ENCODE measurements at places on chromosomes 3 and 15.

DNA sequence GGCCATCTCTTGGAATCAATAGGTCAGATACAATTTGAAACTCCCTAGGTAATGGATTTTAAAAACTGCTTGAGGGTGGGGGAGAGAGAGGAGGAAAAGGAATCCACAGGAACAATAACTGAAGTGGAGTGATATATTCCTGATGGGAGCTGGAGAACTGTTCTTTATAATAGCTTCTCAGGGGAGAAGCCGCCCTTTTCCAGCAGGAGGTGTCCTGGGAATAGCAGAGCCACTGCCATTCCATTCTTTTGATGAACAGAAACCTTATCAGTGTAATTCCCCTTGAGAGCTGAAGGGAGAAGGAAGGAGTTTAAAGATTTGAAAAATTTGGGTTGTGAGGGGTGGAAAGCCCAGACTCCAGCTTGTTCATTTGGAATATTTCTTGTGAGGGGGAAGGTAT is 504.9 kb upstream of the DPH6 start:
- no peak for DNase-seq

DNA sequence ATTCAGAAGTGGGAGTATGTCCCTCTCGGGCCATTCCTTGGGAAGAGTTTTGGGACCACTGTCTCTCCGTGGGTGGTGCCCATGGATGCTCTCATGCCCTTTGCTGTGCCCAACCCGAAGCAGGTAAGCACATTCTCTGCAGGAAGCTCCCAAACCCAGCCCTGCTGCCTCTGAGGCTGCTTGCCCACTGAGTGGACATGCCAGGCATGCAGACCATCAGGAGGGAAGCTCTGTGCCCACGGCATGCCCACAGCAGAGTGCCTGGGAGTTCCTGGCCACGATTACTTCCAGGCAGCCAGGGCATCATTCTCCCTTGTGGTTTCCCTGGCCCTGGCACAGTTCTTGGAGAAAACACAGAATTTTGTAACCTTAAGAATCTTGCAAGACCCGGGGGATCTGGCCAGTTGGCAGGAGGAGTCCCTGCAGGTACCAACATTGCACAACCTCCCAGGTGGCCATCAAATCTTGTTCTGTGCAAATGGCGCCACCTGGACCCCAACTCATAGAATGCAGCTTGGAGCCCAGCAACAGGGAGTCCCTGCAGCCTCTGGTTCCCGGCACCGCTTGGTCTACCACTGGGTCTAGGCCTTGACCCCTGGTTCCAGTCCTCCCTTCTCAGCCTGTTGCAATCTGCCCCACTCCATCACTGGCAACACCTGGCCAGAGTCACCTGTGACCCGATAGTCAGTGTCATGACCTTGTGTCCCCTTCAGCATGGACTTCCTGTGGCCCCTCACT is 20.4 kb downstream of the FAH start:
- peak; percentile 34 for DNase-seq

- peak; percentile 59 for DNase-seq
These were observed 72.6 kb downstream of the MYO1E start for GRCh38 chr15:59299929-59300617.

GRCh38 chr15:62901087-62901486 is 141.5 kb upstream of the TPM1 start:
- no peak for DNase-seq

GRCh38 chr15:44289259-44289790 is 806 bp downstream of the GOLM2 start:
- DNase-seq = no peak

- DNase-seq = no peak
These were observed 74.7 kb downstream of the WDR76 start for GRCh38 chr15:43901495-43901894.

DNA sequence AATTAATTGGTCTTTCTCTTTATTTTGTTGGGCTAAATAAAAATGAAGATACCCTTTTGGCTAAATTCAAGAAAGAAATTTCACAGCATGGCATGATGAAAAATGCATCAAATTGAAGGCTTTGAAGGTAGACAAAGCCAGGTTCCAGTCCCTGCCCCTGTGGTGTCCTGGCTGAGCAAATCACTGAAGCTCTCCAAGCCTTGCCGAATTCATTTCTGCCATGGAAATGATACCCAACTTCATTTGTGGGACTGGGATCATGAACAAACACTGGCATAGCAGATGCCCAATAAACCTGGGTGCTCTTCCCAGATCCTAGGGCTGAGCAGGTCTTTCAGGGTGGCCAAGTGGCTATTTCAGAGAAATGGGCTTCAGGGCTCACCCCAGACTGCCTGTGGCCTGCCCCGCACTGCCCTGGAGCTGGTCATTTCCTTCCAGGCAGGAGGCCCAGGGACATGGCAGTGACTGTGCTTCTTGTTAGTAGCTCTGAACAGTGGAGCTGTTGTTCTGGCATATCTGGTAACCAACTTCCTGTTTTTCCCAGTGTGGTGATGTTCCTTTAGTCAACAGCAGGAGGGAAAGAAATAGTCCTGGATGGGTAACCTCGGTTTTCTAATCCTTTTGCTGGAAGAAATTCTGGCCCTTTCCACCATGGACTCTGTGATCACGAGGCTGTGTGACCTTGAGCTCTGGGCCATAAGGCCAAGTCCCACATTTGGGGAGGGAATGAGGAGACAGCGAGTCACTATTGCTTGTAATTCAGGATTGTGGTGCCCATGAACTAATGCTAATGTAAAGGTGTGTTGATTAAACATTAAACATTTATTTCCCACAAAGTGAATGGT is 47.6 kb downstream of the CTDSPL start:
- DNase-seq = no peak

GRCh38 chr3:133159498-133160475 is 121.6 kb downstream of the TMEM108 start:
- no peak for DNase-seq

DNA sequence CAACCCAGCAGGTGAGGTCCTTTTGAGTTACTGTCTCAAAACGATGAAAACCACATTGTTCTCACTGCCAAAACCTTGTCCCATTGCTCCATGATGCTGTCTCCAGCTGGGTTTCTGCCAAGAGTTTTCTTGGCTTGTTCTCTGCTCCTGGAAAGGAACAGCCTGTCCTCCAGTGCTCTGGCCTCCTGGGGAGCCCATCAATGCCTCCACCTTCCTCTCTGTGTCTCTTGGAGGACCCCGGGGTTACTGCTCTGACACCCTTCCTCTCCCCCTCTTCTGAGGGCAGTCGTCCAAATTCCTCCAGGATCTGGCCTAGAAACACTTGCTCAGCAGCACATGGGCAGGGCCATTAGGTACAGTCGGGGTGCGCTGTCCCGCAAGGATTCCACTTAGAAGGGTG is 63.9 kb upstream of the RGMA start:
- no peak for DNase-seq

GRCh38 chr3:43255662-43256061 is 30.7 kb upstream of the SNRK start:
- no peak for DNase-seq

- DNase-seq = no peak
These were observed 93.4 kb downstream of the RBMS3 start for GRCh38 chr3:29374226-29374625.

DNA sequence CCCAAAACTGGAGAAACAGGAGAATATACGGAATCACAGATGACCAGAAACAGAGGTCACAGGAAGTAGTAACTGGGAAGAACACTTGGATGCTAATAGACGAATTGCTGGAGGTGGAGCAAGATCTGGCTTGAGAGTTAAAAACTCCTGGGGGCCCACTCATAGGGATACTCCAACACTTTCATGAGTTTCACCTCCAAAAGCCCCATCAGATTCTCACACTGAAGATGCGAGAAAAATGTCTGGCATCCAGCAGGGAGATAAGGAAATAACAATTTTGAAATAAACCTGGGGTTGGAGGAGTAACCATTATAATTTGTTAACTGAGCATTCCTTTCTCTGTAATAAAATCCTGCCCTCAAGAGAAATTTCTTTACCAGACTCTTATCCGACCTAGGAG is 154.0 kb downstream of the ANXA2 start:
- no peak for DNase-seq

GRCh38 chr3:173395073-173395411 is 2.5 kb upstream of the NLGN1 start:
- DNase-seq = no peak

GRCh38 chr3:160676547-160677303 is at the start of gene ARL14:
TSS of gene ARL14 (plus strand) at chr3:160677160. CDS start at chr3:160677347, 187 bp downstream.
- DNase-seq = no peak

DNA sequence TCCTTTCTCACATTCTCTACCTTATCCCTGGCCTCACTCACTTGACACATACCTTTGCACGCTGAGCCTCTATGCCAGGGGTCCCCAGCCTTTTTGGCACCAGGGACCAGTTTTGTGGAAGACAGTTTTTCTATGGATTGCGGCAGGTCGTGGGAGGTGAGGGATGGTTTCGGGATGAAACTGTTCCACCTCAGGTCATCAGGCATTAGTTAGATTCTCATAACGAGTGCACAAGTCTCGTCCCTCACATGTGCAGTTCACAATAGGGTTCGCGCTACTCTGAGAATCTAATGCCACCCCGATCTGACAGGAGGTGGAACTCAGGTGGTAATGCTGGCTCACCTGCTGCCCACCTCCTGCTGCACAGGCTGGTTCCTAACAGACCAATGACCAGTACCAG is 112.5 kb upstream of the EIF1B start:
- no peak for DNase-seq

DNA sequence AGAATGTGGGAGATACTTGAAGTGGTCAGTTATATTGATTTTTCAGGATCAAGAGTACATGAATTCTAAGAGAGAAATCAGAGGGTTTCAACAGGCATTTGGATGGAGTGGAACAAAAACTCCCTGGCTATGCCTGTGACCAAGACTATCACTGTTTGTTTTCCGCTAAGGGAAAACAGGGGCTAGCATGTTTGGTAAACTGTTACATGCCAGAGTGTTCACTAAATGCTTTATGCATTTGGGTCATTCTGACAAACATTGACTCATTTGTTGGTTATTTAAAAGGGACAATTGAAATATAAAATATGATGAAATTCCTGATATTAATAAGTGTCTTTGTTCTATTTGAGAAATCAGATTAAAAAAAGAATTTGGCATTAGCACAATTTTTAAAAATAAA is 603.9 kb upstream of the KCNMB2 start:
- DNase-seq = no peak

GRCh38 chr3:151800431-151800830 is 13.5 kb upstream of the AADAC start:
- DNase-seq = no peak

Data from stimulated activated CD4-positive, alpha-beta T cell treated with anti-CD3 and anti-CD28 coated beads, Interleukin-15, amount 100 ng/mL, for 48 hours (primary cell).